Caco-2 (cell line): ENCODE measurements at places on chromosomes 13 and 19. TPM values are rescaled to one million over a fixed set of nuclear protein-coding genes. Genes with fewer than 3 reads are reported as not detected.
A peak's percentile ranks its signal among the peaks of the same experiment; 100 is the strongest.

The DENND1C gene
- total RNA-seq: 3.5 and 4.4 TPM in 2 replicates

The COL4A1 gene
- total RNA-seq: 4.5 and 4.8 TPM in 2 replicates

The SEMA6B gene
- total RNA-seq: 0.39 and 0.44 TPM in 2 replicates

The CYP2A7 gene
- not detected in 2 replicates for total RNA-seq

- H3K27me3 ChIP-seq: no peaks in the 10 kb centered on the region
- no peaks in the 10 kb centered on the region for H3K36me3 ChIP-seq
- no peaks in the 10 kb centered on the region for H3K4me1 ChIP-seq
- no peak for DNase-seq
- no peak within 1 kb of the TSS for H3K27ac ChIP-seq
Measured at GRCh38 chr19:10848230-10848856, at the start of gene C19orf38. Gene C19orf38 (plus strand): TSS chr19:10848415. CDS start chr19:10848509, 94 bp downstream.

GRCh38 chr13:80036845-80037504 is 304.0 kb downstream of the SPRY2 start:
- no peak for DNase-seq
- H3K27me3 ChIP-seq: no peaks in the 10 kb centered on the region
- no peak overlapping the region for H3K4me3 ChIP-seq
- H3K4me1 ChIP-seq: peaks cover 30% of the 10 kb centered on the region
- H3K36me3 ChIP-seq: no peaks in the 10 kb centered on the region

DNA sequence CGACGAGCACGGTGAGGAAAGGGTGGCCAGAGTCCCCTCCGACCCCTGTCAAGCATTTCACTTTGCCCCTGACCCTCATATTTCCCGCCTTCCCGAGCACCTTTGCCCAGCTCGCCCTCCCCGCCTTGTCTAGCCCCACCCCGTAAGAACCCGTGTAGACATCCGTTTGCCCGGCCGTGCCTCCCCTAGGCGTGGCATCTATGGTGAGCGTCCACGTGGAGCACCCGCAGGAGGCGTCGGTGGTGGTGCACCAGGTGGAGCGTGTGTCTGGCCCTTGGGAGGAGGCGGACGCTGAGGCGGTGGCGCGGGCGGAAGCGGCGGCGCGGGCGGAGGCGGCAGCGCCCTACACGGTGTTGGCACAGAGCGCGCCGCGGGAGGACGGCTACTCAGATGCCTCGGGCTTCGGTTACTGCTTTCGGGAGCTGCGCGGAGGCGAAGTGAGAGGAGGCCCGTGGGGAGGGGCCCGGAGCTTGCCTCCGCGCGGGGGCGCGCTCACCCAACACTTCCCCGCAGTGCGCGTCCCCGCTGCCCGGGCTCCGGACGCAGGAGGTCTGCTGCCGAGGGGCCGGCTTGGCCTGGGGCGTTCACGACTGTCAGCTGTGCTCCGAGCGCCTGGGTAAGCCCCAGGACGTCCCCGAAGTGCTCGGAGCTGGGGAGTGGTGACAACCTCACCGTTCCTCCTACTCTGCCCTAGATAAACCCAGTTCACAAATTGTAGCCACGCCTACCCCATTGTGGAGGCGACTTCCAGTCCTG is 4.2 kb downstream of the LTBP4 start:
- H3K27ac ChIP-seq: peak overlapping the region; percentile 72
- H3K4me3 ChIP-seq: peak overlapping the region; percentile 55
- H3K36me3 ChIP-seq: no peaks in the 10 kb centered on the region
- DNase-seq: peak; percentile 89

GRCh38 chr13:40075281-40075680 is 419.8 kb downstream of the COG6 start:
- no peaks in the 10 kb centered on the region for H3K27me3 ChIP-seq
- no peak overlapping the region for H3K4me3 ChIP-seq
- no peak for DNase-seq

- no peaks in the 10 kb centered on the region; the same call in 1 of the 2 replicates for H3K4me1 ChIP-seq
- DNase-seq: no peak
- H3K27ac ChIP-seq: no peak overlapping the region
- H3K27me3 ChIP-seq: no peaks in the 10 kb centered on the region
Measured at GRCh38 chr19:36003284-36003683, 5.3 kb downstream of the SYNE4 start.

DNA sequence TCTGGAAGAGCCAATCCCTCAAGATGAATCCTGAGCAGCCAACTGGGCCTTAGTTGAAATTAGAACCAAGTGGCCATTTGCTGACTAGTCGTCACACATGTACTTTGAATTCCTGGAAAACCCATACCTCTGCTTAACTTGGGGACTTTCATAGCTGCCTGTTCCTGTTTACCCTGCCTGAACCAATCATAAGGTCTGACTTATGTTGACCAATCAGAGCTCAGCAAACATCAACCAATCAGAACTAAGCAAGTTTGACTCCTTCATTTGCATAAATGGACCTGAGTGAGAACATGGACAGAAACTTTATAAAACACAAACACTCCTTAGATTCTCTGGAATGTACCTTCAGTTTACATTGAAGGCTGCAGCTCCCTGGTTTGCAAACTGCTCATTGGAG is 50.8 kb downstream of the LATS2 start:
- DNase-seq: peak; percentile 44
- peak overlapping the region; percentile 72 for H3K27ac ChIP-seq
- no peak overlapping the region for H3K4me3 ChIP-seq
- no peaks in the 10 kb centered on the region; the same call in 1 of the 2 replicates for H3K36me3 ChIP-seq
- H3K4me1 ChIP-seq: peaks cover 36% of the 10 kb centered on the region
- no peaks in the 10 kb centered on the region for H3K27me3 ChIP-seq

DNA sequence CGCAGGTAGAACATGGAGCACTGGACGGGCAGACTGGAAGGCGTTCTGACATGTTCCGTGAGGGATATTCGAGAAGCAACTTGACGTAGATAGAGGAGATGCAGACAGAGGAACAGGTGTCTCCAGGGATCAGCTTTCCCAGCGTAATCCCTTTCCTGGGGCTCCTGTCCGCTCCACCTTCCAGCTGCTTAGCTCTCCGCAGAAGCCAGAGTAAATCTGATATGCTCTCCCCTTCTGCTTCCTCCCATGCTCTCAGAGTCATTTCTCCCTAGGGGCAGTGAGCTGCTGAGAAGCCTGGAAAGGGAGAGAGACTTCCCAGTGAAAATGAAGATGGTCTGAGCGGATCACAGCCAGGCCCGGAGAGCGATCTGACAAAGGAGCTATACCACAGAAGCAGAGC is 23.0 kb upstream of the OLFM4 start:
- H3K36me3 ChIP-seq: no peaks in the 10 kb centered on the region
- no peak for DNase-seq
- H3K4me1 ChIP-seq: no peaks in the 10 kb centered on the region

DNA sequence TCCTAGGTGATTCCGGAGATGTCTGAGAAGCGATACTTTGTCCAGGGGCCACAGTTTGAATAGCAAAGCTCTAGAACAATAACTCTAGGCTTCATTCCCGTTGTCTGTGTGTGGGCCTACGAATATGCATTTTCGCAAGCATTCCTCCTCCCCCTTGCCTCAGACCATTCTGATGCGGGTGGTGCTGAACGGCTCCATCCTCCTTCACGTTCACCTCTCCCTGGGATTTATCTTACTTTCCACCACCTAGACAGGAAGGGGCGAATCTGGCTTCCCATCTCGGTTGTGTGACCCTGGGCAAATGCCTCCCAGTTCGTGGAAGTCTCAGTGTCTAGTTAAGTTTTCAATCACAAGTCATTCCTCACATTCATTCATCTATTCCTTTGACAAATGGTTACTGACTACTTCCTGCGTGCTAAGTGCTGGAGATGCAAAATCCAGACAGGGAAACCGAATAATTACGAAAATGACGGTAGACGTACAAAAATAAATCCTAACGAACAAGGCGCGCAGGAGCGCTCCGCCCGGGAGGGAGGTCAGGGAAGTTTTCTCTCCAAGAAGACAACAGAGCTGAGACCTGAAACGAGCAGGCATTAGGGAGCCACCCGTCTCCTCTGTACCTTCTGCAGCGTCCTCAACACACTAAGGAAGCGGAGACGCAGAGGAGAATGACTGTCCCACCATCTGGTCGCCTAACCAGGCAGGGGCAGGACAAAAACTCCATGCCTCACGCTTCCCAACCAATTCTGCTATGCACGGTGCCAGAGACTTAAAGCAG is 1.3 kb upstream of the CNOT3 start:
- DNase-seq: no peak
- peak overlapping the region; percentile 82 for H3K27ac ChIP-seq
- no peaks in the 10 kb centered on the region for H3K27me3 ChIP-seq
- peaks cover 1% of the 10 kb centered on the region; the same call in 1 of the 2 replicates for H3K36me3 ChIP-seq

DNA sequence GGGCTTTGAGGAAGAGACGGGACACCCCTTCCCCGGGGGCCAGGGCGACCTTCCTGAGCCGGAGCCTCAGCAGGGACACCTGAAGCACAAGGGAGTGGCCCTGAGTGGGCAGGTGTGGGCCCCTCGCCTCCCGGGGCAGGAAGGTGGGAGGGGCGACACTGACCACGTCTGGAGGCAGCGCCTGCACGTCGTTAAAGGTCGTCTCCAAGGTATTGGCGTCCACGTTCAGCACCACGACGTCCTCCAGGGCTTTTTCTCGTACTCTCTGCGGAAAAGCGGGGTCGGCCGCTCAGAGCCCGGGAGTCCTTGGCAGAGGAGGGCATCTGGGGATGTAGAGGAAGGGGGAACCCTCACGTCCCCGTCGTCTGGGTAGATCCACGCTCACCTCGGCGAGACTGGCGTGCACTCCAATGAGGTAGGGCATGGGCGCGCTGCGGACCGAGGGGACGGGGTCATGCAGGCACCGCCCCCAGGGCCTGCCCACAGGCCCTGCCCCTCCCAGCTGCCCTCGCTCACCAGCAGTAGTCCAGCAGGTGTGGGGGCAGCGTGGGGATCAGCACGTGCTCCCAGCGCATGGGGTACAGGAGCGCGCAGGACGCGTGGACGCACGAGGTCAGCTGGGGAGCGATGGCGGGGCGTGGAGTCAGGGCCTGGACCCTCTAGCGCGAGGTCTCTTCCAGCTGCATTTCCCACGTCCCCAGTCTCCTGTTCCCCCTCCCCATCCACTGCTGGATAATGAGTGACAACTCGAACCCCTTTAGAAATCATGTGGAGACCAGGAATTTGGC is 6.1 kb downstream of the DENND1C start:
- H3K36me3 ChIP-seq: no peaks in the 10 kb centered on the region
- H3K27me3 ChIP-seq: no peaks in the 10 kb centered on the region
- peaks cover 19% of the 10 kb centered on the region for H3K4me1 ChIP-seq
- peak; percentile 79 for DNase-seq
- H3K4me3 ChIP-seq: peak overlapping the region; percentile 47
- H3K27ac ChIP-seq: peak overlapping the region; percentile 91

DNA sequence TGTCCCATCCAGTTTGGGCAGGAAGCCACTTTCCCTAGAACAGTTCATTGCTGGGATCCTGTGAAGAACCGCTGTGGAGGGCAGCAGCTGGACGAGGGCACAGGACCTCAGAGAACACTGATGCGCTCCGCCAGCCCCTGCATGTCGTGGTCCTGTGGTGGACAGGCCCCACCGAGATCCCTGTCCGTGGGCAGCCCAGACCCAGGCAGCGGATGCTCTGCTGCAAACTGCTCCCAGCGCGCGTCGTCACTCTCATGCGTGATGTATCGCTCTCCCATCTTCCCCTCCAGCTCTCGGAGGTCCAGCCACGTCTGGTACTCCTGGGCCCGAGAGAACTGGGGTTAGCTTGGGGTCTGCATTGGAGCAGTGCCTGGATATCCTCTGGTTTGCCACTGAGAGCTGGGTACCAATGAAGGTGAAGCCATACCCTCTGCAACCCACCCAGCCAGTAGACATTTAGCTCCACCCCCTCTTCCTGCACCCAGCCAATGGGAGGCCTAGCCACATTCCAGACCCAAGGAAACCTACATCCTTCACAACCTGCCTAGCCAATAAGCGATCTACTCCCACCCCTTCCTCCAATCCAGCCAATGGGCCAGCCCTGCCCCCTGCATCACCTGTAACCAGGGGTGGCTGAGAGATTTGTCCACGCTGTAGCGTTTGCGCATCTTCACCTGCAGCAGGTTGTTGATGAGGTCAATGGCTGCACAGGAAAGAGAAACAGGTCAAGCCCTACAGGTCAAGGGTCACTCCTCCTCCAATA is 13.6 kb upstream of the DACT3 start:
- H3K36me3 ChIP-seq: no peaks in the 10 kb centered on the region; the same call in 1 of the 2 replicates
- H3K27me3 ChIP-seq: no peaks in the 10 kb centered on the region
- H3K4me1 ChIP-seq: no peaks in the 10 kb centered on the region
- no peak overlapping the region for H3K27ac ChIP-seq
- H3K4me3 ChIP-seq: no peak overlapping the region
- peak; percentile 82 for DNase-seq

DNA sequence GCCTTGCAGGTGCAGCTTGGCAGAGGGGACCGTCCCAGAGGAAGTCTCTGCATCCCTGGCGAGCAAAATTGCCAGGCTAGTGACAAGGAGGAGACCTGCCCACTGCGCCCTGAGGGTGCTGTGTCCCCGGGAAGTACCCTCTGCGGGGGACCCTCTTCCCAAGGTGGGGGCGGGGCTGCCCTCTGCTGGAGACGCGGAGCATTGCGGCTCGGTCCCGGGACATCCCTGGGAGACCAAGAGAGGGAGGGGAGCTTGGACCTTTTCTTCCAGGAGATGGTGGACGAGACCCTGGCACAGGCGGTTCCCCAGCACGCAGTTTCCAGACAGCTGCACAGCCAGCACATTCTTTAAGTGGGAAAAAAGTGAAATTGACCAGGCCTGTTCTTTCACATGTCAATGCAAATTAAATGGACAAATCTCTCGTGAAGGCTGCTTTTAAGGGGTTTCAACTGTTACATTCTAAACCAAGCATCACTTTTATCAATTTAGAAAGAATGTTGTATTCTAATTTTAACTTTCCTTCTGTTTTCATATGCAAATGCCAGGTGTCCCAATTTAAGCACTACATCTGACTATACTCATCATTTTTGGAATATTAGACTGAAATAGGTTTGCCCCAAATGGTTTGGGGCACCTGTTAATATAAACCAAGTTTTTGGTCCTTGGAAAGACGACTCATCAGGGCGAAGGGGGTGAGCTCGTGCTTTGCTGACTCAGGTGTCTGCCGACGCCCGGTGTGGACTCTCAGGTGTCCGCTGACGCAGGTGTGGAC is 60.7 kb downstream of the MCF2L start:
- no peaks in the 10 kb centered on the region for H3K4me1 ChIP-seq
- no peak overlapping the region for H3K27ac ChIP-seq
- no peaks in the 10 kb centered on the region for H3K36me3 ChIP-seq
- no peak overlapping the region for H3K4me3 ChIP-seq

DNA sequence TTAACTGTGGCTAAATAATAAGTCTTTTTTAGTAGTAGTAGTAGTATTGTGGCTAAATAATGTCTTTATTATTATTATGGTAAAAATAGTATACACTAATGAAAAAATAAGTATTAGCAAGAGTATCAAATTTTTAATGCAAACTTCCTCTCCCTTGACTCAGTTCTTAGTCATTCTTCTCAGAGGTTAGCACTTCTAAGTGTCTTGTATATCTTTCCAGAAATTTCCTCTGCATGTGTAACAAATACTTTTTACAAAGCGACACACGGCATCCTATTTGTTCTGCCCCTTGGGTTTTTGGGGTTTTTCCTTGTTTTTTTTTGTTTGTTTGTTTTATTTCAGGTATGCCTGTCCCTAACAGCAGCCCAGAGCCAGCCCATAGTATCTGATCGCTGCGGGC is 20.9 kb downstream of the SIN3B start:
- H3K27me3 ChIP-seq: no peaks in the 10 kb centered on the region
- H3K4me3 ChIP-seq: no peak overlapping the region
- no peak overlapping the region for H3K27ac ChIP-seq
- DNase-seq: no peak
- H3K4me1 ChIP-seq: no peaks in the 10 kb centered on the region

GRCh38 chr13:89097994-89098393 is 1426.8 kb downstream of the SLITRK5 start:
- no peak overlapping the region for H3K27ac ChIP-seq
- DNase-seq: no peak
- H3K4me1 ChIP-seq: no peaks in the 10 kb centered on the region
- H3K4me3 ChIP-seq: no peak overlapping the region
- H3K27me3 ChIP-seq: no peaks in the 10 kb centered on the region
